ENCODE measurements at places on chromosomes 3 and 15.

DNA sequence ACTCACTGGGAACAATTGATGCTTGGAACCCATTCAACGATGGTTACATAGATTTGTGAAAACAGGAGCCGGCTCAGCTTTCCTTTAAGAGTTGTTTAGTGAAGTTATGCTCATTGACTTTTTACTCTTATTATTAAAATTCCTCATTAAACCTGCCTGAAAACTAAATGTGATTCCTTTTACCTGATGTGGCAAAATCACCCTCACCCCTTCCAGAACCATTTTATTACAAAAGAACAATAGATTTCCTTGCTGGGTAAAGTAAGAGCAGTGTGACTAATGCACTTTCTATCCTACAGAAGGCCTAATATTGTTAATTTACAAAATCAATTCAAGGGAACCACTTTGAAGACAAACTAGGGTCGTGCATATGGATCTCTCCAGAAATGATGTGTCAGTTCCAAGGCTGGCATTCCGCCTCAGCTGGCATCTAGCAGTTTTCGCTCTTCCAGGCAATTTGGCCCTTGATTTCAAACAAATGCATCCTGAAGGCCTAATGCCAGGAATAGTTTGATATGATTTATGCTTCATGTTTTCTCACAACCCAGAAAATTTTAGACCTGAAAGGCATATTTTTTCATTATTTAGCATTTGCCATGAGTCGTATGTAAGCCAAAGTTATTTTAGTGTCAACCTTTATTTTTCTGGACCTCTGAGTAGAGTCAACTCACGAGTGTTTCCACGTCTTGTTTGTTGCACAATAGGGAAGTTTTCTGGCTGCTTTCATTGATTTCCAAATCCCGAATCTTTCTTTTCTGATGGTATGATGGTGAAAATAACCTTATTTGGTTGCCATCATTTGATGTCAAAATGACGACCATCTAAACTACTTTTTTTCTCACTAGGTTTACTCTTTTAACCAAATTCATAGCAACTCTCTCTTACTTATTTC, 447.8 kb downstream of the MECOM start:
- DNase-seq, result no peak

DNA sequence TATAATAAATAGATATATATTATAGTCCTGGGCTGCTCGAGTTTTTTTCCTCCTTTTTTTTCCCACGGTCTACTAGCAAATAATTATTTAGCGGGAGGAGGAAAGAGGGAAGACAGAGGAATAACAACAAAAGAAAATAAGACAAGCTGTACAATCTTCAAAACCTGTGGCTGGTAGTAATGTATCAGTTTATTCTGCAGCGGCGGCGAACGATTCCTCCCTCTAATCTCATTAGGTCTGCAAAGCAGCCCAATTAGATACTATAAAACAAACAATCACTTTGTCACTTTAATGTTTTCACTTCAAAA, 390 bp upstream of the TLE3 start:
- DNase-seq, result no peak

DNA sequence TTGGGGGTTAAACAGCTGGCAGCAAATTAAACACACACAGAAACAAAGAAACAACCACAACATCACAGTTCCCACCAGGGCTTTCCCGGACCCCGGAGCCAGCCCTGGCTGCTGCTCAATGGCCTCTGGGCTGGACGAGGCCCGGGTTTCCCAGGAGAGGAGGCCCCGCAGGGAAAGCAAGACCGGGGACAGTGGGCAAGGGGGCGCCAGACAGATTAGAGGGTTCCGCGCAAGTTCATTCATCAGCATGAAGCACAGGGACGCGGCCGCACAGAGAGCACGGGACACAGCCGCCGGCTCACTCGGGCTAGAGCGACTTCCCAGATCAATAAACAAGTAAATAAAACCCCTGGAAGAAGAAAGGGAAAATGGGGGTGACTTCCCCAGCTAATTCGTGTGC, 66.4 kb upstream of the RPL32 start:
- no peak for DNase-seq

- DNase-seq, result no peak
Measured at GRCh38 chr15:93583968-93584367, 495.0 kb upstream of the RGMA start.

DNA sequence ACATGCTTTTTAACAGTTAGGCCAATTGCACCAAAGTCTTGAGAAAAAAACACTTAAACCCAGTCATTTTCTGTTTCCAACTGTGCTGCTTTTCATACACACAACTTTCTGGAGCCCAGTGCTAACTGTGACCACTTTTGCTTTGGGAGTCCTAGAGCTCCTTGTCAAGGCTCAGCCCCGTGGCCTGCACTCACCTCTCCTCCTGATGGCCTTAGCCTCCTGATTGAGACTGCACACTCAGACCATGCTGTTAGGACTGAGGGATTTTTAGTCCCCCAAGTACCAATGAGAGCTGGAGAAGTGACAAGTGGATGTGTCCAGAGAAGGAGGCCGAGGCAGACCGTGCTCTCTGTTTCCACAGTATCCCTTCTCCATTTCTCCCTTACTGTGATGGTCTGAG, 15.2 kb upstream of the RARRES1 start:
- DNase-seq, result no peak

DNA sequence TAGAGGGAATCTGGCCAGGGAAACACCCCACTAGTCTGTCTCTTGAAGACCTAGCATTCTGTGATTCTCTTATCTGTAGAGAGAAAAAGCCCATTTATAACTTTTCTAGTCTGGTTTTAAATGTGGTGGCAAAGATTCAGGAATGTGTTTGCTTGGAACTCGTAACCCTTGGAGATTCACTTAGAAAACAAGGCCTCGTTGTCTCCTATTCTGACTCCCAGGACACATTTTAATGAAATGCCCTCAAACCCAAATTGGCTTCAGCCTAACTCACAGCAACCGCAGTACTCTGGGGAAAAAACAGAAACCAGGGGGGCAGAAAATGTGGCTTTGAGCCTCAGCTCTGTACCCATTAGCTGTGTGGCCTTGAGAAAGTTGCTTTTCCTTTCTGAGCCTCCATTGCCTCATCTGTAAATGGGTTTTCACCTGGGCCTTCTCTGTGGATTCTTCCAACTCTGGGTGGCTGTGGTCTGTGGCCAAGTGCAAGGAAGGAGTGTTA, 36.5 kb downstream of the RPLP1 start:
- no peak for DNase-seq

GRCh38 chr15:35603301-35603700, 57.3 kb upstream of the DPH6 start:
- no peak for DNase-seq

GRCh38 chr3:123319760-123320159, 118.0 kb downstream of the SEC22A start:
- DNase-seq, result no peak

GRCh38 chr3:197407526-197407925, 109.1 kb upstream of the DLG1 start:
- DNase-seq, result no peak

DNA sequence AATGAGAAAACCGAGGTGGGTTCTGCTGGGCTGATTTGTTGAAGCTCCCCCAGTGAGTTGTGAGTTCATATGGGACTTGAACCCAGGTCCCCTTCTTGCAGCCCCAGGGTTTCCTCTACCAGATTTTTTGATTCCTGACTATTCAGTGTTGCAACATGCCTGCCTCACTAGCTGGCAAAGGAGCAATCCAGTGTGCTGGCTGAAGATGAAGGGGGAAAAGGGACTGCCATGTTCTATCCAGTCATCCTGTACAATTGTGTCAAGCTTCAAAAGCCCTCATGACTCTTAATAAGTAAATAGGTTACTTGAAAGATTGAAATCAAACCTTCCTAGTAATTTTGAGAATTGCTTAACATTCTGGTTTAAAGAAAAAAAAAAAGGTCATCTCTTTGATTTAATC, 211.5 kb upstream of the TP63 start:
- no peak for DNase-seq

DNA sequence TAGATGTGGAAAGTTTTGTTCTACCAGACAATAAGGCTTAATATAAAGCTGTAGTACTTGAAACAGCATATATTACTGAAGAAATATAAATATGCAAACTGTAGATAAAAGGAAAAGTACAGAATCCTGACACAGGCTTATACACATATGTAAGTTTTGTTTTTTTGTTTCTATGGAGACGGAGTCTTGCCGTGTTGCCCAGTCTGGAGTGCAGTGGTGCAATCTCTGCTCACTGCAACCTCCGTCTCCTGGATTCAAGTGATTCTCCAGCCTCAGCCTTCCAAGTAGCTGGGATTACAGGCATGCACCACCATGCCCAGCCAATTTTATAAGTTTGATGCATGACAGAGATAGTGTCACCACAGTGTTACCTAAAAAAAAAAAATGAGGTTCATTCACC, 29.1 kb upstream of the ZNF445 start:
- no peak for DNase-seq

DNA sequence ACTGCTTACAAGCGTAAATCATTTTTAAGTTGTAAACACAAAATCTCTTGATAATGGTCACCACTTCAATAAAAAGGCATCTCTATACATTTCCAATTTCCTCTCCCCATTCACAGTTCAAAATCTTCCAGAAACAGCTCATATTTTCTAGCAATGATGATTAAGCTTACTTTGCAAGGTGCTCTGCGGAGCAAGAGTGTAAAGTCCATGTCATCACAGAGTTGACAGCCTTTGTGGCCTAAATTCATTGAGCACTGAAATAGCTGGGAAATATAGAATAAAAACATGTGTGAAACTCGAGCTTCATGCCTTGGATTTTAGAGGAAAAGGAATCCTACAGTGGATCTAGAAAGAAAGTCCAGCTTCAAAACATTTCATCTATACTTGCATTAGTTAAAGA, 41.8 kb upstream of the ARPP21 start:
- DNase-seq, result no peak

DNA sequence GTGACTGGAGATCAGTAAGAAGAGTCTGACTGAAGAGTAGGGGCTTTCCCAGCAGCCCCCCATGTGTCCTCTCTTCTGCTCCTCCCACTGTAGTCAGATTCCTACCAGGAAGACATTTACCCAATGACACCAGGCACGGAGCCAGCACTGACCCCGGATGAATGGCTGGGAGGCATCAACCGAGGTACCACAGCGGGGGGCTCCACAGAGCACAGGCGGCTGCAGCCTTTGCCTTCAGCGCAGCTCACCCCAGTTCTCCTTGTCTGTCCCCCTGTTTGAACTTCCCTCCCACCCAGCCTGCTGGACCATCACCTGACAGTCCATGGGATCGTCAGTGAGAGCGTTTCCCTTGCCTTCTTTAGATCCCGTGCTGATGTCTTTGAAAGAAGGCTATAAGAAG, 101.6 kb downstream of the ANP32A start:
- no peak for DNase-seq

DNA sequence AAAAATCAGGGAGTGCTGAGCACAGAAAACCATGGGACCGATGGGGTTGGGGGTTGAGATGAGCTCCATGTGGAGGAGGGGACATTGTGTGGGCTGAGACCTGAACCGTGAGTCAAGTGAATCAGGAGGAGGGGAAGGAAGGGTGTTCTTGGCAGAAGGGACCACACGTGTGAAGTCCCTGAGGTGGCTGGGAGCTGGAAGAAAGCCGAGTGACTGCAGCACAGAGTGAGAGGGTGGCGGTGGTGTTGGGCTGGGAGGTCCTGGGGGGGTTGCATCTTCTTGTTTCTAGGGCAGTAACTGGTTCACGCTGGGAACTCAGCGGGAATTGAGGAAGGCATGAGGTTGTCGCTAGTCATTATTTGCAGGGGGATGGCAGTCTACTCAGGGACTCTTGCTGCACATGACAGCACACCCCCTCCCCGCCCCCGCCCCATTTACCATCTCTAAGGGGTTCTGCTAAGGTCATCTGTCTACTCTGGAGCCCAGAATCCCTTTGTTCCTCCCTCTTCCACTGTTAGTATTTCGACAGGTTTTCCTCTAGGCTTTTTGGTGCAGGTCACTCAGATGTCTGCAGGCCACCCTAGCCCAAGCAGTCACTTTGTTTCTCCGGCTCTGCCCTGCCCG, 254.3 kb downstream of the TLE3 start:
- no peak for DNase-seq

GRCh38 chr3:170840291-170840859, 29.6 kb downstream of the RPL22L1 start:
- DNase-seq, result peak; percentile 31

- DNase-seq, result no peak
Measured at GRCh38 chr15:92001307-92001706, 147.8 kb downstream of the SLCO3A1 start.

DNA sequence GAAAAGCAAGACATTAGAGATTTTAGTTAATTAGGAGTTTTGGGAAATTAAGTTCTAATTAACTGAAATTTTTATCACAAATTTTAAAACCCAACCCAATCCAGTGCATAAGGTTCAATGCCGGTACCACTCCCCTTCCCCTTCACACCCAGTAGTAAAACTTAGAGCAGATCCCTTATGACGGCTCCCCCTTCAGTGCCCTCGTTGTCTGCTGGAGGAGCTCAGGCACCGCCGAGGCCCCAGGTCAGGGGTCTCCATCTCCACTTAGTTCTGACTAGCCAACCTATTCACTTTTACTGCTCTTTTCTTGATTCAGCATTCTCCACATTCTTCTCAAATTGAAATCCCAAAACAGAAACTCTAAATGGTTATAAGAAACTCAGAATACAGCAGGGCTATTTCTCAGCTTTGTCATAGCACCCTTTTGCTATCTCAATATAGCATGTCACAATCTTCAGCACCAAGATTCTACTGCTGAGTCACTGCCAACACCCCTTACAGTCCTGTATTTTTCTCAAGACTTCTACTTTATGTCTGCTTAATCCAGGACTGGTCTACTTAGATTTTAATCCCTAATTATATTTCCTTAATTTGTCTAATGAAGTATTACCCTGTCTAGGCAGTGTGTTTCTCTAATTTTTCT, 39.8 kb downstream of the TUBGCP4 start:
- no peak for DNase-seq

DNA sequence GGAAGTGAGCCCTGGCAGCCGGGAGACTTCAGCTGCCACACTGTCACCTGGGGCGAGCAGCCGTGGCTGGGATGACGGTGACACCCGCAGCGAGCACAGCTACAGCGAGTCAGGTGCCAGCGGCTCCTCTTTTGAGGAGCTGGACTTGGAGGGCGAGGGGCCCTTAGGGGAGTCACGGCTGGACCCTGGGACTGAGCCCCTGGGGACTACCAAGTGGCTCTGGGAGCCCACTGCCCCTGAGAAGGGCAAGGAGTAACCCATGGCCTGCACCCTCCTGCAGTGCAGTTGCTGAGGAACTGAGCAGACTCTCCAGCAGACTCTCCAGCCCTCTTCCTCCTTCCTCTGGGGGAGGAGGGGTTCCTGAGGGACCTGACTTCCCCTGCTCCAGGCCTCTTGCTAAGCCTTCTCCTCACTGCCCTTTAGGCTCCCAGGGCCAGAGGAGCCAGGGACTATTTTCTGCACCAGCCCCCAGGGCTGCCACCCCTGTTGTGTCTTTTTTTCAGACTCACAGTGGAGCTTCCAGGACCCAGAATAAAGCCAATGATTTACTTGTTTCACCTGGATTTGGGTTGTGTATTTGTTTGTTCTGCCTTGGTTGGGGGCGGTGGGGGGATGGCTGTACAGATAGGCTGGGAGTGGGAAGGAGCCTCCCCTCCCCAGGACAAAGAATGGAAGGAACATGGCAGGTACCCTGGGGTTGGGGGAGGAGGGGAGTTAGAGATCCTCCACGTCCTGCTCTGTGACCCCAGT, 2.9 kb upstream of the GRM2 start:
- DNase-seq, result no peak

GRCh38 chr3:63685340-63685739, 32.9 kb downstream of the SNTN start:
- DNase-seq, result no peak

- no peak for DNase-seq
Measured at GRCh38 chr15:62624547-62625378, 417.8 kb upstream of the TPM1 start.

Data from NCI-H524 (cell line).